ENCODE measurements at places on chromosomes 12 and 14.

GRCh38 chr12:78914859-78915331 lies 50.3 kb downstream of the SYT1 start:
- no peak for DNase-seq

- no peak for DNase-seq
Measured at GRCh38 chr12:121514184-121514742, 66.6 kb downstream of the KDM2B start.

GRCh38 chr14:71478542-71478941 lies 453.7 kb upstream of the RGS6 start:
- no peak for DNase-seq

DNA sequence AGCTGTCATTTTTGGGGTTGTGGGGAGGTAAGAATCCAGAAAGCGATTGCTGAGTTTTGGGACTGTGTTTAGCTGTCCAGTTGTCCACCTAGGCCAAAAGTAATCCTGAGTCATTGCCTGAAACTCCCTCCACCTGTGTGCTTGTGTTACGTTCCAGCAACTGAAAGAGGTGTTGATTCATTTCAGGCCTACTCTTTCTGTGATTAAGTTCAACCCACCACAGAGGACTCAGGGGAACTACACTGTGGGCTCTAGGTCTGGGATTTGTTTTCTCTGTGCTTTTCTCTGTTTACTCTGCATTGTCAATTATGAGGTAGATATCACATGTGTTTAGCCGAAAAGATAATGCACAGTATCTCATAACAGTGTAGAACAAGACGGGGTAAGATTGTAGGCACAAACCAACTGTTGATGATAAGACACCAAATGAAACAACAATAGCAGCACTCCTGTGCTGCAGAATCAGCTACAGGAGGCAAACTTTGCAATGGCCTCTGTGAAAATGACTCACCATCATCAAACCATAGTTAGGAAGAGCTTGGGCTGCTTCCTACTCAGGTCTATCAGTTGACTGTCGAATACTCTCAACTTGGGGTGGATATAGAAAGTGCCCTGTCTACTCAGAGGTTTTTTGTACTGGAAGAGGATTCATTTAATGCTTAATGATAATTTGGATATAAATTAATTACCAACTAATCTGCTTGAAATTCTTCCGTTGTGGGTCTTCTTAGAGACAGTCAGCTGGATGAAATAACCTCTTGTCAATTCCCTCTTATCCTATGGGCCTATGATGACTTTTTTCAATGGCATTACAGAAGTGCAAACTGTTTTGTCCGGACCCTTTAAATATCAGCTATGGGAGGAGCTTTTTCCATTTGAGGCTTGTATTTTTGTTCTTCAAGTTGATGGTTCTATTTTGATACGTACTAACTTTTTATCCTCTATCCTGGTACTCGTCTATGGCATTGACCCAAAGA lies 385.9 kb downstream of the BMP4 start:
- DNase-seq, result no peak

DNA sequence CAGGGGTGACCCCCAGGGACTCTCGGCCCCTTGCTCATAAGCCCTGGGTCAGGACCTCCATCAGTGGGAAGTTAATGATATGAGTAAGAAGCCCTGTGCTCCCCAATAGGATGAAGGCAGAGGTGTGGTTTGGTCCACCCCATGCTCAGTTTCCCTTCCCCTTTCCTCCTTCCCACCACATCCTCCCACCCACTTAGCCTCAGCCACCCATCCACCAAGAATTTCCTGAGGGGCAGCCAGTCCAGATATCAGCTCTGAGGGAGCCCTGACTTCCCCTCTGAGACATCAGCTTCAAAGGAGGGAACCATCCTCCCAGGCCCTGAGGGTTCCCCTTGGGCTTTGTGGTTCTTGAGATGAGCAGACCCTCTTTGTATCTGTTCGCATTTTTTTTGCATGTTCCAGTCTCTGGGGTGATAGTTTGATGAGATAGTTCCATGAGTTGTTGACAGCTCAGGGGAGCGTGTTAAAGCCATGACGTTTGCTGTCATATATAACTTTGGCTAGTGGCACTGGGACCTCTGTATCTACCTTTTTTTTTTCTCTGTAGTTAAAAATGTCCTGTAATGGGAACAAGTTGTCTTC lies 71.2 kb downstream of the LGMN start:
- DNase-seq, result no peak

- DNase-seq, result no peak
Measured at GRCh38 chr12:49366096-49366651, 1.1 kb upstream of the SPATS2 start.

- DNase-seq, result no peak
Measured at GRCh38 chr14:105880616-105881015, 354.2 kb downstream of the TMEM121 start.

DNA sequence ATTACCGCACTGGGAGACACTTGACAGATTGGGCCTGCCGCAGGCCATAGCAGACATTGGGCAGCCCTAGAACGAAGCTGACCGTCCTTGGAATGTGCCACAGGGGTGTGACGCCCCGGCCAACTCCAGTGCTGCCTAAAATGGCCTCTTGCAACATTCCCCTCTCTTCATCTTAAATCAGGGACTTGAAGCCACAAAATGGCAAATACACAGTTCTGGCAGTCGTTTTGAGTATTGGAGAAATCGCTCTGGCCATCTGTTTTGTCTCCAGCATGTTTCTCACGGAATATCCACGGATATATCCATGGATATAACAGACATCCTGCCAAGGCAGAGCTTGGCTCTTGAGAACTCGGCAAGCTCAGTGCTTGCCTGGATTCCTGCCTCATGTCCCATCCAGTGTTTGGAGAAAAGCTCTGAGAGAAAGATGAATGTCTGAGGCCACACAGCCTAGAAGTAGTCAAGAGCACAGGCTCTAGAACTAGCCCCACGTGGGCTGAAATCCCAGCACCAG lies 158.4 kb downstream of the CHST11 start:
- DNase-seq, result no peak

GRCh38 chr12:52293926-52294325 lies 2.6 kb upstream of the KRT81 start:
- no peak for DNase-seq

DNA sequence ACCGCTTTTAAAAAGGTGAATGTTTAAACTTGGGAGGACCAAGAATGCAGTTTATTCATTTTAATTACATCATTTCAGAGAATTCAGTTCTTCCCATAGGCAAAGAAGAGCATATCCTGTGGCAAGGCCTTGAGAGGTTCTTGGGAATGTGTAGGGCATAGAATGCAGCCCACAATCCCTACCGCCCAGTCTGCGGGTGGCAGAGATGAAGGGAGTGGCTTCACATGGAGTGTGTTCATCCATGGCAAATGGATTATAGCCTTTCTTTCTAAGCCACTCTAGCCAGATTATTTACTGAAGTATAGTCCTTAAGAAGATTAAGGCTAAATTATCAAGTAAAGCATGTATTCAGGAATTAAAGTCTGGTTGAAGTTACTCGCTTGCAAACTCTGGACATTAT lies 97.4 kb downstream of the TSPAN8 start:
- DNase-seq, result no peak

DNA sequence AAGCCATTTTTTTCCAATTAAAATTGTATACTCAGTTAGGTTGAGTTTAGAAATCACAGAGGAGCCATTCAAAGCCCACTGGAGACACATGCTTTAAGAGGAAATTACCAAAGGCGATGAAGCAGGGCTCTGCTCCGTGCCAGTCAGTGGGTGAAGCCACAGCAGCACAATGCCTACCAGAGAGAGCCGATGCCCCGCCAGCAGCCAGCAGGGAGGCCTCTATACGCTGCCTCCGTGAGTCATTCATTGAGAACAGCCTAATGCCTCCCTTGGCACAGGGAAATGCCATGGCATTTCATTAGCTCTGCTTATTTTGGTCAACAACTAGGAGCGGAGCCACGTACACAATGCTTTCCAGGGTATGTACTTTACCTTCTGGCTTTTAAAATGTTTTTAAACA lies 197.8 kb upstream of the FRMD6 start:
- DNase-seq, result no peak

- no peak for DNase-seq
Measured at GRCh38 chr14:92584816-92585215, 71.2 kb downstream of the RIN3 start.

GRCh38 chr14:75334549-75335051 lies 56.0 kb downstream of the FOS start:
- DNase-seq, result no peak

GRCh38 chr12:72777806-72778205 lies 505.6 kb downstream of the TRHDE start:
- DNase-seq, result no peak

Measured in T-cell (primary cell).